ENCODE measurements at places on chromosomes 7 and 10. TPM values are rescaled to one million over a fixed set of nuclear protein-coding genes. Genes with fewer than 3 reads are reported as not detected.

Gene HABP2
- 0.31 TPM for total RNA-seq

Gene ZNF853
- total RNA-seq: 23.6 TPM

Gene PLA2G12B
- total RNA-seq: not detected

Gene NEUROD6
- 600 TPM for total RNA-seq

Gene GDF2
- not detected for total RNA-seq

Gene SMO
- total RNA-seq: 8.7 TPM

Gene DRGX
- not detected for total RNA-seq

Gene ZNF282
- total RNA-seq: 25.7 TPM

Gene FZD8
- 21.2 TPM for total RNA-seq

Gene ITGA8
- total RNA-seq: 2.8 TPM

Gene CFAP46
- total RNA-seq: 1.9 TPM

Gene NPSR1
- total RNA-seq: not detected

Gene ADAM22
- total RNA-seq: 90.6 TPM

Gene TNS3
- 7.5 TPM for total RNA-seq

Gene NODAL
- total RNA-seq: 2.2 TPM

Gene TMEM270
- total RNA-seq: not detected

Gene INA
- 177 TPM for total RNA-seq

Gene SPDYE6
- total RNA-seq: 0.16 TPM

Gene LAMTOR4
- 22.6 TPM for total RNA-seq

Gene SLC39A12
- total RNA-seq: 2.2 TPM

Gene GCK
- 5.1 TPM for total RNA-seq

Gene OR13A1
- total RNA-seq: not detected

Gene CYP26A1
- 10.0 TPM for total RNA-seq
